ENCODE measurements at places on chromosomes 3 and 15.

DNA sequence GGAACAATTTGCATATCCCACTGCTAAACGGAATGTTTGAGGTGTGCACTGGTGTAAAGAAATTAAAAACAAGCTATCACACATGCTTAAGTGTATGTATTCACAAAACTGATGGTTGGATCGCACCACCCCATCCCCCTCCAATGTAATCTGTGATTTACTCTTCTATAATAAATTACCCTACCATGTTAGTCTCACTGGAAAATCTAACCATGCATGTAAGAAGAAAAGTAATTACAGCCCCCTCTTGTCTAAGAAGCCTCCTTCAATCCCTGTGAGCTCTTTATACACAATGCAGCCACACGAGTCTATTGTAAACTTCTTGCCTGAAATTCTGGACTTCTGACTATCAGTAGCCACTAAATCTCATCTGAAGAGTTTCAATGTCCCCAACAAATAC, 173.6 kb downstream of the ZBTB20 start:
- DNase-seq, result no peak

- no peak for DNase-seq
These were observed 57.2 kb downstream of the EPHB3 start for GRCh38 chr3:184618811-184619210.

GRCh38 chr15:40357246-40357645, 773 bp upstream of the DISP2 start:
- no peak for DNase-seq

- no peak for DNase-seq
These were observed 52.5 kb upstream of the C15orf61 start for GRCh38 chr15:67468416-67468815.

DNA sequence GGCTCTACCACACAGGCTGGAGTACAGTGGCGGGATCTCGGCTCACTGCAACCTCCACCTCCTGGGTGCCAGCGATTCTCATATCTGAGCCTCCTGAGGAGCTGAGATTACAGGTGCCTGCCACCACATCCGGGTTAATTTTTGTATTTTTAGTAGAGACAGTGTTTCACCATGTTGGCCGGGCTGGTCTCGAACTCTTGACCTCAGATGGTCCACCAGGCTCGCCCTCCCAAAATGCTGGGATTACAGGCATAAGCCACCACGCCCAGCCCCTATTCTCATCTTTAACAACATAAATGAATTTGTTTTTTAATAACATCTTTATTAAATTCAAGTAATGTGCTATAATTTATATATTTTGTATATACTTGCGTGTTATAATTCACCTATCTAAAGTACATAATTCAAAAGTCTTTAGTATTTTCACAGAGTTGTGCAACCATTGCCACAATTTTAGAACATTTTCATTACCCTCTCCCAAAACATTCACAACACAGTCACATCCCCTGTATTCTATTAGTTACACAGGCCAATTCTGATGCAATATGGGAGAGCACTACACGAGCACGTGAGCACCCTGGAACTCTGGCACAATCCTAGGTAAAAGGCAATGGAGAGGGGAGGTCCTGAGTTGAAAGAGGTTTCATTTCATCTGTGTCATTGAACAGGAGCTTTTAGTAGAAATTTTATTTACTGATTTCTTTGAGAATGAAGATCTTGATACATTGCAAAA, 21.2 kb upstream of the MTMR14 start:
- no peak for DNase-seq

- DNase-seq, result no peak
These were observed 11.5 kb upstream of the TSEN2 start for GRCh38 chr3:12472796-12473195.

DNA sequence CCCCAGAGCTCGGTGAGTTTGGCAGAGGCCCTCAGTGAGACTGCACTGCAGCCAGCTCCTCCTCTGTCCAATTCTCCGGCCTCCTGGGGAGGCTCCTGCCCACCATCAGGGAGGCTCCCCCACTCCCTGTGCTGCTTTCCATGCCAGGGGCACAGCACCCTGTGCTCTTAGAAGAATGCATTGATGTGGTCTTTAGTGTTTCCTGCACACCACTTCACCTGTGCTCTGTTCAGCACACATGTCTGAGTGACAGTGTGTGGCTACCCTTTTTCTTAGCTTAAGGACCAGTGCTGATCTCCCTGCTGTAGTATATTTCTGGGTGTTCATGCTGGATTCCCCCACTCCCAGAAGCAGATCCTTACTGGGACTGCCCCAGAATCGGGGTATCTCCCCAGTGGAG, 36.2 kb upstream of the PRR20G start:
- no peak for DNase-seq

- no peak for DNase-seq
These were observed 14.7 kb upstream of the MBNL1 start for GRCh38 chr3:152254041-152254440.

GRCh38 chr3:153442799-153443487, 280.9 kb downstream of the RAP2B start:
- DNase-seq, result no peak

DNA sequence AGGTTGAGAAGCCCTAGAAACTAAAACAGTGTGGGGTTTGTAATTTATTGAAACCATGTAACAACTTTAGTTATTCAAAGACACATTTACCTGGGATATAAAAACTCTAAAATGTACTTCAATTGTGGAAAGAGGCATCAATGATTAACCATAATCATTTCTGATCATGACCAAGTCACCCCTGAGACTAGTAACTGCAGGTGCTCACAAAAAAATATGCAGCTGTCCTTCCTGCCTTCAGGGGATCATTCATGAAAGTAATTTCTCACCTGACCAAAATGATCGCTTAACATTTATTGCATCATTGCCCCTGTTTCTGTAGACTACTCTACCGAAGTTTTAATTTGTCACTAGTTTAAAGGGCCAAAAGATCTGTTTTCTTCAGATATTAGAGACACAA, 9.0 kb downstream of the ACP3 start:
- DNase-seq, result no peak

GRCh38 chr3:46233194-46233593, 9.1 kb upstream of the CCR3 start:
- no peak for DNase-seq

DNA sequence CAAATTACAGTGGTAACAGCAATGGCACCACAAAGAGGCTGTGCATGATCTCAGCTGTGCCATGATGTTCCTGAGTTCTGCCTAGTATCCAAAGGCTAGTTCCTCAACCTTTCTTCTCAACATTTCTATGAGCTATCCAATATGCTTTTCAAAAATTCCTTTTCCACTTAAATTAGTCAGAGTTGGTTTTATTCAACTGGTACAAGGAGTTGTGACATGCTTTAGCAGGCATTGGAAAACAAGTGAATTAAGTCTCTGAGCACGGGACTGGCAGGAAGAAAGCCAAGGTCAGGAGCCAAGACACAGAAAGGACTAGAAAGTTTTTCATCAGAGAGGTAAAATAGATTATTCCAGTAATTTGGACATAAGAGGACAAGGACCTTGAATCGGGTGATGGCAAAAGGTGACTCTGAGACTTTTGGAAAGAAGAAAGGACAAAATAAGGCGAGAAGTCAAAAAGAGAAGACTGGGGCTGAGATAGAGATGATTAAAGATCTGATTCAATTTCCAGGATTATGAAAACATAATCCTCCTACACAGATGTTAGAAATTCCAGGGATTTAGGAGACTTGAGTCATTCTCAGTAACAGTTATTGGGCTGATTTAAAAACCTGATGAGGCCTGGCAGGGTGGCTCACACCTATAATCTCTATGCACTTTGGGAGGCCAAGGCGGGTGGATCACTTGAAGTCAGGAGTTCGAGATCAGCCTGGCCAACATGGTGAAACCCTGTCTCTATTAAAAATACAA, 36.1 kb downstream of the PBRM1 start:
- no peak for DNase-seq

DNA sequence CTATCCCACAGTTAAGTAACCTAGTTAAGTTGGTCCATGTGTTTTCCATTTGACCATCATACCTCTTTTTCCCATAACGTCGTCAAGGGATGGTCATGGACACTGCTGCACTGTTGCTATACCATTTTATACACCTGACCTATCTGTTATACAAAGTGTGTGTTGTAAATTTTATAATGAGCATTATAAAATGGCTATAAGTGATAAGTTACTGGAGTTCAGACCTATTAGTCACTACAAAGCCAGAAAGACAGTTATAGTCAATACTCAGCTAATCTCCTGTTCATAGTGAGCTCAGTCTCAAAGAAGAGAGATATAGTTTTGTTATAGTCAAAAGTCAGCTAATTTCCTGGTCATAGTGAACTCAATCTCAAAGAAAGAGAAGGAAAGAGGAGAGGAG, 18.9 kb upstream of the CTNNB1 start:
- DNase-seq, result no peak

DNA sequence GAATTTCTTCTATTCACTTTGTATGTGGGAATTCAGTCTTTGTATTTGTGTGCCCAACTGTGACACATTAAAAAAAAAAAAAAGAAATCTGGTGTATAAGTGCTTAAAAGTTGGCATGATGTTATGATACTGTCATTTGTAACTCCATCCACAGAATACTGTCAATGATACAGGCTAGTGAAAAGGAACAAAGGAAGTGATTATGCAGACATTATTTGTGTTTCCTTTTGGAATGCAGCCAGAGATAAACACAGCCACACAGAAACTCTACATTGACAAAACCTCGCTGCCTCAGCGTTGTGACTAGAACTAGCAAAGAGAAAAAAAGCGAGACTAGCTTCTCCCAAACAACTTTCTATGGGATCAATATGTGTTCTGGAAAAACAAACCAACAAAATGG, 519.2 kb upstream of the AGTR1 start:
- no peak for DNase-seq

GRCh38 chr3:111539351-111540331, 2.4 kb upstream of the CD96 start:
- peak; percentile 60 for DNase-seq

GRCh38 chr15:78012643-78013077, 64.9 kb downstream of the TBC1D2B start:
- peak; percentile 64 for DNase-seq

GRCh38 chr15:37880009-37880834, 54.2 kb upstream of the TMCO5A start:
- DNase-seq, result no peak

- DNase-seq, result no peak
These were observed 160.0 kb upstream of the SNTN start for GRCh38 chr3:63492464-63492863.

GRCh38 chr3:11305509-11305908, 33.3 kb downstream of the ATG7 start:
- no peak for DNase-seq
